ENCODE measurements at places on chromosomes 7 and 10.

- peak; percentile 99 for DNase-seq
These were observed 30.4 kb downstream of the DDC start for GRCh38 chr7:50534690-50535290.

GRCh38 chr7:94396596-94396995 lies 1.9 kb downstream of the COL1A2 start:
- peak; percentile 63 for DNase-seq

DNA sequence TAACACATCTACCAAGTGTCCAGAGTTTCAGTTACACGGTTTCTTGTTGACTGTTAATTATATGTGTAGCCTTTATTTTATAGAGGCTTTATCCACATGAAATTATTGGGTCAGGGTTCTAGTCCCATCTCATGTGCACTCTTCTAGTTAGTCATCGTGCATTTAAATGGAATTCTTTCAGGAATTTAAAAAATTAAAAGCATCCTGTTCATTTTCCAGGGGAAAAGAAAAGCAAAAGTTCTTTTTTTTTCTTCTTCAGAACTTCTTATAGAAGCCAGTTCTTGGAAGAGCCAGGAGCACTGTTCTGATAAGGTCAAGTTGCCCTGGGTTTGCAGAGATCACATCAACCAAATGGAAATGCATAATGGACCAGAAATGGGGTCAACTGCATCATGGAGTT lies 324.7 kb downstream of the INHBA start:
- DNase-seq: no peak

DNA sequence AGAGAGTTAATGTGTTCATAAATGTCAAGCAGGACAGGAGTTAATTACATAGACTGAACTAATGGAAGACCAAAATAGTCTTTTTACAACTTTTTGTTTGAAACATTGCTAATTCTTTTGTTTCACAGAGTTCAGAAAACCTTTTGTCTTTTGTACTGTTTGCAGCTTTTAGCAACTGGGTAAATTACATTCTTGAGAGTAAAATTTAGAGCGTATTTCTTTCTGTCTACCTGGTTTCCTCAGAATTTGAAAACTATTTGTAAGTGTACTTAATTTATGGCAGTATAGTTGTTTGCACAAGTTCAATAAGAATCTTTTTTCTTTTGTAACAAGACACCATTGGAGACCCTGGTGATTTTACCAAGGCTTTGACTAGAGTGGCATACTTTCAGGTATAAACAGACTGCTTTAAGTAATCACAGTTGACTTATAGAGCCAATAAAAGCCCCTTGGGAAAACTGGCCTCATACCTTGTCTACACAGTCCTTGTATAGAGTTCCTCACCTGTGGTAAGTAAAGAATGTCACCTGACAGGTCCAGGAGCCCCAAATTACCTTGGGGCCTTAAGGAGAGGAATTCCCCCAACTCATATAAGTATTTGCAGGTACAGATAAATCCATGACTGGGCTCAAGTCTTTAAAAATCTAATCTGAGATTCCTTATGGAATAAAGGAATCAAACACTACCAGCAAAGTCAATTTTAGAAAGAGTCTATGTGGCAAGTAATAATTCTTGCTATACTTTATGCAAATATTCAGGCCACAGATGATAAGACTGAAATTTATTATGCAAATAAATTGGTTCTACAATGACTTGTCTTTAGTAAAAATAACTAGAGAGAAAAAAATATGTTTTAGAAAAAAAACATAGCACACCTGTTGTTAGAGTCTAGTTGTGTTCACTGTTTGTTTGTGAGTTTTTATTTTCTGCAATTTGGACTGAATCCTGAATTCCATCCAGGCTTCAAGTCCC lies 23.6 kb upstream of the CREB3L2 start:
- DNase-seq: no peak

Data from cardiac fibroblast (primary cell).